ENCODE measurements at places on chromosomes 5 and 9.

DNA sequence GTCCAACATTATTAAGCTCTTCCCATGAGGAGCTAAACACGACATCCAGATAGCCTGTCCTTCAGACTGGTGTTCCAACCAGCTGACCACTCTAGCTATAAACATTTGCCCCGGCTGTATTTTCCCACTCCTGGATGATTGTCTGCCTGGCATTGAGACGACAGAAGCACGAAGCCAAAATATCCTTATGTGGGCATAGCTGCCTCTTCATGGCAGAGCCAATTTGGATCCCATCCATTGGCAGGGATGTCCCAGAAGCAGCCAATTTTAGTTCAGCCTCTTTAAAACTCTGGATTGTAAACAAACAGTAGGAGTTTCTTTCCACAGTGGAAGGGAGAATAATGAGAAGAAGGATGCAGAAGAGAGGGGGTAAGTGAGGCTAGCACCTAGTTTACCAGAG lies 507.6 kb downstream of the CETN3 start:
- no peak for DNase-seq

GRCh38 chr5:158056130-158056825 lies 197.3 kb upstream of the CLINT1 start:
- DNase-seq: no peak

DNA sequence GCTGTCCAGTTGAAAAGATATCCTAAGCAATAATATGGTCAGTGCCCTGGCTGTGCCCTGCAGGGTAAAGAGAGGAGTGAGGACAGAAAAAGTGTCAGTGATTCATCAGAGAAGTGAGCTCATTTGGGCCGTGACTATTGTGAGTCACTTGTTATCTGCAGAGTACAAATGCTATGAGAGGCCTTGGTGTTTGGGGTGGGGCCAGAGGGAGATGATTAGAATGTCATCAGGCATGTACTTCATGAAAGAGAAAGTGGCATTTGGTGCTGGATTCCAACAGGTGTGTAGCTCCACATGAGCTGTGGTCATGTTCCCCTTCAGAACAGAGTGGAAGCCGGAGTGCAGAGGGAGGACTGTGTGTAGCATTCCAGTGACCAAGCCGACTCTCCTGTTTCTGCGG lies 174.1 kb downstream of the KDM4C start:
- peak; percentile 83 for DNase-seq

DNA sequence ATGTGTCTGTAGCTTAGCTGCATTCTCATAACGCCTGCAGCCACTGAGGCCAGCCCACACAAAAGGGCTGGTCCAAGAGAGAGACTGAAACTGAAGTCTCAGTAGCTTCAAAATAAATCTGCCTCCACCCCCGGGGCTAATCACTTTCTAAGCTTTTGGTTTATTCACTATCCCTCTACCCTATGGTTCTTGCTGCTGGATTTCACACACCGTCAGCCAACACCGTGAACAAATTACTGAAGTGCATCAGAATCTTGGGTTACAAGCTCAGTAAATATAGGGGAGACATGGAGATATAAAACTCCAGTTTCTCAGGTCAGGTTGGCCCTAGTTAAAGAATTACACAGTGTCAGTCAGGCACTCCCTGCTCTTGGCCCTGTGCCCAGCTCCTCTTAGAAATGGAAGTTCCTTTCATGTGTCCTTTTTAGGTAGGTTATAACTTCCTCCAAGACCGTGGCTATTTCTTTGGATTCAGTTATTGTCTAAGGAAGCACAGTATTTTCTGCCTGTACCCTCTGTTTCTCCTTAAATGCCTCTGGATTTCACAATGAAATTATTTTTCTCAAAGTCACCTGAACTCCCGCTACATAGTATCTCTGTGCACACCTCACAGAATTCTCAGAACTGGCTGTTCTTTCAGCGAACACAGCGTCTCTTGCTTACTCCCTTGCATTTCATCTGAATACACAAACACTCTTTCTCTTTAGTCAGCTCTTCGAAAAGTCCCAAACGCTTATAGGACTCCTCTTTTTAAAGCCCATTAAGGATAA lies 112.5 kb downstream of the FAM174A start:
- DNase-seq: no peak

DNA sequence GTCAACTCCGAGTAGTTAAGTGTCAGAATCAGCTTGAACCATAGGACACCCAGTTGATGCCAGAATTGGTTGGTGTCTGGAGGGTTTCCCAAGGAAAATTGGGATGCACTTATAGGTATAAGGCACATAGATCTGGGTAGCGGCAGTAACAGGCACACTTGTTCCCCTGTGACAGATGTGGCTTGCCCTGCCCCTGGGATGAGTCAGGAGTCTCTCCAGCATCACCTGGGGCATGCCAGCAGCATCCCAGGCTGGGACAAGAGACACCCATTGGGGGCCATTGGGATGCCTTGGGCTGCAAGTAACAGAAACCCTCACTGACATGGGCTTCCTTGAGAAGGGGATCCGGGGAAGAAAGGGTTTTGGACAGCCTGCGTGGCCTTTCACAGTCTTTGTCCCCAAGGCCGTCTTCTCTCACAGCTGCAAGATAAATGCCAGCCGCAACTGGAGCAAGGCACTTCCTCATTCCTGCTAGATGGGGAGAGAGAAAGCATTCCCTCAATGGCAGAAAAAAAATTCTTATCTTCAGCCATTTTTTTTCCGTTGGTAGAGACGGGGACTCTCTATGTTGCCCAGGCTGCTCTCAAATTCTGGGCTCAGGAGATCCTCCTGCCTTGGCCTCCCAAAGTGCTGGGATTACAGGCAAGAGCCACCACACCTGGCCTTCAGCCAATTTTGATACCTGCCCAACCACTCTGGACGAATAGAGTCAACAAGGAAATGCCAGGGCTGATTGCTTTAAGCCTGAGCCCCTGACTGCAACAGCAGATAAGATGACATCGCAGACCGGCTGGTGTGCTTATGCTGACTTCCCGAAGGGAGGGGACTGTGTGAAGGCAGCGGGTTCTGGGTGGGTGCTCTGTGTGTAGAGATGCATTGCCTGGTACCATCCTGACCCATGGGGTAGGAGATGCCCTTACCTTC lies 13.3 kb upstream of the RNF130 start:
- DNase-seq: no peak

- DNase-seq: peak; percentile 38
These were observed 30.5 kb downstream of the ZNF618 start for GRCh38 chr9:113906411-113907110.
